Kasumi-1 (cell line): ENCODE measurements at places on chromosomes 7 and 10.
A peak's percentile ranks its signal among the peaks of the same experiment; 100 is the strongest.

DNA sequence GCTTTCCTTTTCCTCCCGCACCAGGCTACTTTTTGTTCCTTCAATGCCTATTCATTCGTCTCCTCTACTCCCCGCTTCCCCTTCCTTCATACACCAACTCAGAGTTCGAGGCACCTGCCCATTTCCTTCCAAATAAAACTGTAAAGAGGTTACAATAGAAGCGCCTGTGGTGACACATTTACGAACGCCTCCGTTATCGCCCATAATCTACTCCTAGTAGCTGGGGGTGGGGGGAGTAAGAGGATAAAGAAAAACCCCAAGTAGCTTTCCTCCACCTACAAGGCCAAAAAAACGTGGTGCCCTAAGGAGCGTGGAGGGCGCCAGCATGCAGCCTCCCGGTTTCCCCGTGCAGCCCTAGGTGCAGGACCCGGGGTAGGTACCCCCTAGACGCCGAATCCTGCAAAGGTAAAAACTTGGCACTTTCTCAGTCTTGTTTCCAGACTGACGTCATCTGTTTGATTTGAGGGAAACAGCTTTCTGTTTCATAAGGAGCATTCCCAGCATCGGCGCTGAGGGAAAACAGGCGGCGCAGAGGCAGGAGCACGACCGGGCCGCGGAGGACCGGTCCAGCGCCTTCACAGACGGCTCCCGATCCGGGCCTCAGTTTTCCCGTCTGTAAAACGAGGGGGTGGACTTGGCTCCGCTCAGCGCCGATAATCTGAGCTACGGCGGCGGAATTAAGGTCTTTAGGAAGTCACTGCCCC, 922 bp downstream of the PPA1 start:
- peak; percentile 58 for DNase-seq

- no peak for DNase-seq
Observed at GRCh38 chr10:126504761-126505112, 116.5 kb upstream of the ADAM12 start.

DNA sequence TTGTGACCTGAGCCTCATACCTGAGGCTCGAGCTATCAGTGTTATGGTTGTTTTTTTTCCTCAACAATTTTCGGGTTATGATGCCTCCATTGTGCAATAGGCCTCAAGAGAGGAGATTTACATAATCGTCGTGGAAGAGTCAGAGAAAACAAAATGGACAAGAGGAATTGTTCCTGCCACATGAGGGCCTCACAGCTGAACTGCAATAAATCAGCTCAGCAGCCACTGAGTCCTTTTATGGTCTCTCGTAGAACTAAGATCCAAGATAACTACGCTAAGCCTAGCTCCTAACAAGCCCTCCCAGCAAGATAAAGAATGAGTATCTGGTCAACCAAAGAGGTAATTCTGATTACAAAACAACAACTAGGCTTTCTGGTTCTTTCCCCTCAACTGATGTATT, 336.8 kb downstream of the WDR11 start:
- no peak for DNase-seq

DNA sequence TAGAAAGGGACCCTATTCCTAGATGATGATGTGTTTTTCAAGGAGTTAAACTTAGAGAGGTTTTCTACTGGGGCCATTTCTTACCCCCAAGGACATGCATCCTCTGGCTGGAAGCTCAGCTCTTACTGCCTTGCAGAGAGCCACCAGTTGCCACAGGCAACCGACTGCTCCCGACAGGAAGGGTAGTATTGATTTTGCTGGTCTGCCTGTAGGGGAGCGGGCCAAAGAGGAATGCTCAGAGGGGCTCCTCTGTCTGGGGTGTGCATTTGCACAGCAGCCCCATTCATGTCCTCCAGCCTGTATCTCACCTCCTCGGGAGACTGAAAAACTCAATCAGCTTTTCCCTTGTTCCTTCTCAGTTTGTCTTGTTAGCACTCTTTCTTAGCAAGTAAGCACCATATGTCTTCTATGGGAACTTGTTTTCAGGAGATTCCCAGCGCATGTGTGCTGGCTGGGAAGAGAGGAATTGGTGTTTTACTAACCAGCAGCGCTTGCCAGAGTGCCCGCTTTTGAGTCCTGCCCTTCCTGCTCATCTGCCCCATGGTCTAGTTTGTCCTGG, 739.0 kb upstream of the GALNT17 start:
- no peak for DNase-seq

- DNase-seq, result no peak
Observed at GRCh38 chr10:2883238-2883637, 184.1 kb upstream of the PFKP start.

GRCh38 chr7:67602246-67602887, 605.7 kb downstream of the TYW1 start:
- DNase-seq, result no peak

- peak; percentile 93 for DNase-seq
Observed at GRCh38 chr10:68348265-68348741, 15.6 kb upstream of the PBLD start.

DNA sequence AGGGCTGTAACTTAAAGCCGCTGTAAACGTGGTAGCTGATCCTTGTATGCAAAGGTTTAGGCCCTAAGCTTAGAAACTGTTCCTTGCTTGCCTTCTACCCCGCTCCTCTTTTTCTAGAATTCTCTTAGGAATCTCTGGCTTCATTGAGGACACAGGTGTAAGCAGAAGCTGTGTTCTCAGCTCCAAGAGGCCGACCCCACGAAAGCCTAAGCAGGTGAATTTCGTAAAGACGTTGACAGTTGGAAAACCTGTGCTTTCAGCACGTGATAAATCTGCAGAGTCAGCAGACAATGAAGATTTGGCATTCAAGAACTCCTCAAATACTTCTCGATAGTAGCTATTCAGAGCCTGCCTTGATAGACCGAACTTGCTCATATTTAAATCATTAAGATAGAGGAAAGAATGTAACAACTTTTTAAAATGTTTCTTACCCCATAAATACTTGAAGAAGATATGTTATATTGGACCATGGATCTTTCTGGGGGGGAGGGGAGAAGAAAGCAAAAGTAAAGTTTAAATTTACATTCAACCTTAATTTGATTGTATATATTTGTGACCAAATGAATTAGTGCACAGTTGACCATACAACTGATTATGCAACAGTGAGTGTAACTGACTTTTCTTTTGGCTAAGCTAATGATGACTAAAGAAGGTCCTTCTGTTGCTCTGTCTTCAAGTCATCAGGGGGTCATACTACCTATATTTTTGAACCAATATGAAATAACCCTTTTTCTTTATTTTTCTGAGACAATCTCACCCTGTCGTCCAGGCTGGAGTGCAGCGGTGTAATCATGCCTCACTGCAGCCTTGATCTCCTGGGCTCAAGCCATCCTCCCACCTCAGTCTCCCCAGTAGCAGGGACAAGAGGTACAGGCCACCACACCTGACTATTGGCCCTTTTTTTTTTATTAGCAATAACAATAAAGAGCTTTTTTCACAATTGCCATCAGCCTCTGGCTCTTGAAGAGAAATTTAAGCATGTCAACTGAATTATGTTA, 1.2 kb upstream of the GDI2 start:
- peak; percentile 55 for DNase-seq

DNA sequence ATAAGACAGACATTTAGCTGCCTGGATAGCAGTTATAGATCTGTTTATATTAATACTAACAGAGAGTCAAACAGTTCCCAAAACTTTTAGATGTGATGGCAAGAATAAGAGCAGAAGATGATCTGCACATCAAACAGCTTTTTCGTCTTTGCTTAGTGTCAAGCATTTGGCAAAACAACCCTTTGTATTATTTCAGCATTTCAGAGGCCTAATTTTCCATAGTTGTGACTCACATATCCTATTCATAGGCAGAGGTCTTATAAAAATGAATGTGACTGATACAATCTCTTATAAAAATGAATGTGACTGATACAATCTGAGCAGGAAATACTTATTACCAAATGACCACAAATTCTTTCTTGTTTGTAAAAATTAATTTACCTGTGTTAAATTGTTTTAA, 71.2 kb downstream of the LRRTM3 start:
- DNase-seq, result no peak

GRCh38 chr10:120478386-120478785, 21.4 kb downstream of the PLPP4 start:
- DNase-seq, result no peak

DNA sequence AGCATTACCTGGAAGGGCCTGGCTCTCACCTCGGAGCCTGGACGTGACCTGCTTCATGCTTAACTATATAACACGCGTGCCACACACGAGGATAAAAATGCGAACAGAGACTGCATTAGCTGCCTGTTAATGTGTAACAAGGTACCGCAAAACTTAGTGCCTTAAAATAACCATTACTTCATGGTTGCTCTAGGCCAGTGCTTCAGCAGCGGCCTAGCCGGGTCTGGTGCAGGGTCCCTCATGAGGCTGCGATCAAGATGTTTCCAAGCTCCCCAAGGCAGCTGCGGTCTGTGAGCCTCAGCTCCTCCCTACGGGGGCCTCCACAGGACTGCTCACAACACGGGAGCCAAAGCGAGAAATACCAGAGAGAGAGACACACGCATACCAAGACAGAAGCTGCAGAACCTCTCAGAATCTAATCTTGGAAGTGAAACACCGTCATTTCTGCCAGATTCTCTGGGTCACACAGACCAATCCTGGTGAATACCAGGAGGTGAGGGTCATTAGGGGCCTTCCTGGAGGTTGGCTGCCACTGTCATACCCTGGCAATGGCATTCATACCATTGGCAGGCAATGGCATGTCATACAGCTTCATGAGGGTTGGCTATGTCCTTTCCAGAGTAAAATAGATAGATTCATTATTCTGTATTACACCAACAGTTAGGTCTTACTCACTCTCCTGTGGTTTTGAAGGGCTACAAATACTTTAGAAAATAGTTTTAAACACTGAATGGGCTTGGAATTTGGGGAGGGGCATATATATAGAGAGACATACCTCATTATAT, 94.5 kb downstream of the HIPK2 start:
- DNase-seq, result no peak

GRCh38 chr7:151345576-151346469, 4.2 kb downstream of the NUB1 start:
- DNase-seq, result no peak

DNA sequence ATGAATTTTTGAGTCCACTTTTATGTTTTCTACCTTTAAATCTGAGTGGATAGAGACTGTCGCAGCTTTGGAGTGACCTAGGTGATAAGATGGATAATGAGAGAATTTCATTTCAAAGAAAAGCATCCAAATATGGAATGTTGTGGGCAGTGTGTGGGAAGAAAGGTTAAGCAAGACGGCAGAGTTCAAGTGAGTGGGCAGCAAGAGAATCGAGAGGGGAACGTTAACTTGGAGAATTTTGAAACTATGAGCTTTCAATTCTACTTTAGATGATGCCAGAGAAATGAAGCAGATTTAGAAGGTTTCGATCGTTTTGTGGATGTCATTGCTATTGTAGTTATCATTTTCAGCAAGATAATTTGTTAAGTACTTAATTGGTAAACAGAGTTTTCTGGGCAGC, 73.0 kb downstream of the XRCC2 start:
- DNase-seq, result no peak

GRCh38 chr7:149023662-149024061, 4.6 kb downstream of the PDIA4 start:
- no peak for DNase-seq

GRCh38 chr7:7918736-7919448, 49.7 kb upstream of the GLCCI1 start:
- DNase-seq, result no peak

DNA sequence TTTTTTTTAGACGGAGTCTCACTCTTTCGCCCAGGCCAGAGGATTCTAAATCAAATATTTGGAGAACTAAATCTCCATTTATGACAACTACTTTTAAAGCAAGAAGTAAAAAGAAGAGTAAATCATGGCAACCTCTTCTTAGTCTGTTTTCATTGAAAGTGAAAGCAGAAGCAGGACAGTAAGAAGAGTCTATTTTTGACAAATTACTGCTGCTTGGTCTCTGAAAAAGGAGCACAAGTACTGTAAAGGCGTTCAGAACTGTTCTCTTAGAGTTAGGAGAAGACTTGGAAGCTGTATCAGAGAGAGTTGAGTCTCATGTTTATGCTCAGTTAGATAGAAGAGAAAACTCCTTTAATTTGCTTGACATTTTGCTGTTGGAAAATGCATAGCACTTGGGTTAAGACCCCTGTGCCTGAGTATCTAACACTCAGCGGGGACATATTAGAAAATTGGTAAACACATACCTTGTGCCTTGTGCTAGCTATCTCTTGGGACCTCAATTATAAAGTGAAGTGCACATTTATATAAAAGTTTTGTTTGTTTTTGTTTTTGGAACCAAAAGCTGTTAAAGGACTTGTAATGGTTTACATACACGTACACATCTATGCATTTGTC, 433.0 kb downstream of the ANKRD7 start:
- no peak for DNase-seq

DNA sequence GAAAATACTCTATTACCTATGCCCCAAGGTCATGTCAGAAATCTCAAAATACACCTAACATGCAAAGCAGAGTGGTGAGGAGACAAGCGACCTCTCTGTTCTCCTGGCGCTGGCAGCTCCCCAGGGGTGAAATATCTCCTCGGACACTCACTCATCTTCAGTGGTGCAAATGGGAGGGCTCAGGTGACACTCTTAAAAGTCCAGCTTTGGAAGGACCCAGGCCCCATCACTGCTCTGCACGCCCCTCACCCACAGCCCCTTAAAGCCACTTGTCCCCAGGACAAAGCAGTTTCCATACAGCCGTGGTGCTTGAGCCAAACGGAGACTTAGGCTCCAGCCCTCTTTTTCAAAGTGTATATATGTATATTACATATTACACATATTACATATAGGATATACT, 12.4 kb downstream of the PRKAG2 start:
- DNase-seq, result no peak

GRCh38 chr10:329361-330099, 194.3 kb downstream of the ZMYND11 start:
- peak; percentile 95 for DNase-seq

GRCh38 chr7:22597844-22598243, 97.9 kb upstream of the STEAP1B start:
- DNase-seq, result no peak

GRCh38 chr10:44850356-44850934, 60.7 kb upstream of the TMEM72 start:
- no peak for DNase-seq

- DNase-seq, result peak; percentile 23
Observed at GRCh38 chr7:95772298-95772770, at the start of gene DYNC1I1. Gene DYNC1I1 (plus strand): TSS chr7:95772554. CDS start chr7:95804730, 32,176 bp downstream.

DNA sequence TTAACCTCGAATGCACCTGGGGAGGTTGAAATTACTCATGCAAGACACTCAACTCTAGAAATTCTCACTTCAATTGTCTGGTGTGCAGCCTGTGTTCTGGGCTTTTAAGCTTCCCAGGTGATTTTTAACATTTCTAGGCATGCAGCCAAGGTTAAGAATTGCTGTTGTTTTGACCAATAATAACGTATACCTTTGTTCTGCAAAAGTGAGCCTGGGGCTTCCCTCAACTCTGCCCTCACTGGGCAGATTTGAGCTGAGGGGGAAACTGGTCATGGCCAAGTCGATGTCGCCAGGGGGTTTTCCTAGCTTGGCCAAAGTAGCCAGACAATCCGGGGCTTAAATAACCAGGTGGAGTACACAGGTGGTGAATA, 568 bp downstream of the PRSS2 start:
- no peak for DNase-seq
